H7 (cell line): ENCODE measurements at places on chromosomes 3 and 15.
A peak's percentile ranks its signal among the peaks of the same experiment; 100 is the strongest.

GRCh38 chr3:43855674-43856299 is 165.0 kb downstream of the ABHD5 start:
- DNase-seq, result peak; percentile 71

GRCh38 chr3:85846940-85847339 is 888.2 kb downstream of the CADM2 start:
- DNase-seq, result no peak

DNA sequence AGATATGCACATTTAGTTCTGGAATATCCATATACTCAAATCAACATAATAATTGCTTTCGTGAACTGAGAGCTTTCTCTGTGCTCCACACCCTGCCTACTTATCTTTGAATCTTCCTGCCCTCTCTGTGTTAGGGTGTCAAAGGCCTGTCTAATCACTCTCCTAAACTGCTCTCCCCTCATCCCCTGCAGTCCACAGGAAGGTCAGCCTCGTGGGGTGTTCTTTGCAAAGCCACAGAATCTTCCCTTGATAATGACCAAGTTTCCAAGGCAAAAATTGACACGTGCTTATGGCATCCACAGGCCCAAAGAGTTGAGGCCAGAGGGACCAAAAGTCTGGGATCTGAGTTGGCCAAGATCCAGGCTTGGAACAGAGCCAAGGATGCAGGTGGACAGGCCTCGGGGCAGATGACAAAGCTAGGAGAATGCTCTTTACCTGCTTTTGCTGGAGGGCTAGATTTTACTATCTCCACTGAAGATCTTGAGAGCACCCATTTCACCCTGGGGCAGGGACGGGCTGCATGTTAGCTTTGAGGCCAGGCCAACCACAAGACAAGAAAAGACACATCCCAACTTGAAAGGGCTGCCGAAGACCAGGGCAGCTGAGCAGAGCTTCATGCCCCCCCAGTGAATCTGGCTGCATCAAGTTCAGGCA is 20.4 kb downstream of the BHLHE40 start:
- DNase-seq, result no peak

GRCh38 chr3:23864931-23865330 is 51.9 kb downstream of the NKIRAS1 start:
- DNase-seq, result no peak

- DNase-seq, result no peak
These were observed 1097.7 kb downstream of the ROBO1 start for GRCh38 chr3:78670094-78670493.

GRCh38 chr15:50685976-50686468 is 575 bp downstream of the TRPM7 start:
- peak; percentile 74 for DNase-seq

GRCh38 chr3:64555351-64555750 is 132.4 kb downstream of the ADAMTS9 start:
- no peak for DNase-seq
